Panc1 (cell line): ENCODE measurements at places on chromosomes 5 and 9.

DNA sequence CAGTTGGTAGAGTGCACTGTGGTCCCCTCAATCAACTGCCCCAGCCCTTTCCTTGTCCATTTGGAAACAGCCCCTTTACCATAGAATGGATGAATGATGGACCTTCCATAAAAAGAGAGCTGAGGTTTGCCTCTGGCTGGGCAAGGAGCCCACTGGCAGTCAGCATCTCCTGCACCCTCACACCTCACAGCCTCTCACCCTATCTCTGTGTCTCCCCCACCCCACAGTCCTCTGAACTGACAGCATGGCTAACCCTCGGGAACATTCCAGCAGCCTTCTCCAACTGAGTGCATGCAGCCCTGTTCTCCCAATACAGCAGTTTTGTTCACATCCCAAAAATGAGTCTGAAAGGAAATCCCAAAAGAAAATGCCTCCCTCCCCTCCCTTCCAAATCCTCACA lies 51.7 kb downstream of the RETREG1 start:
- H3K4me3 ChIP-seq, result no peak overlapping the region
- DNase-seq, result no peak
- peaks cover 6% of the 10 kb centered on the region for H3K27me3 ChIP-seq

- H3K4me1 ChIP-seq, result no peaks in the 10 kb centered on the region
- DNase-seq, result no peak
- H3K27me3 ChIP-seq, result no peaks in the 10 kb centered on the region
- no peak overlapping the region for H3K4me3 ChIP-seq
- H3K27ac ChIP-seq, result no peak overlapping the region
Measured at GRCh38 chr9:70933321-70933720, 188.1 kb downstream of the TRPM3 start.

- H3K27ac ChIP-seq, result no peak overlapping the region
- H3K36me3 ChIP-seq, result no peaks in the 10 kb centered on the region
- H3K4me1 ChIP-seq, result no peaks in the 10 kb centered on the region
- no peak for DNase-seq
- H3K4me3 ChIP-seq, result no peak overlapping the region
Measured at GRCh38 chr5:6084376-6084775, 294.0 kb downstream of the MED10 start.

DNA sequence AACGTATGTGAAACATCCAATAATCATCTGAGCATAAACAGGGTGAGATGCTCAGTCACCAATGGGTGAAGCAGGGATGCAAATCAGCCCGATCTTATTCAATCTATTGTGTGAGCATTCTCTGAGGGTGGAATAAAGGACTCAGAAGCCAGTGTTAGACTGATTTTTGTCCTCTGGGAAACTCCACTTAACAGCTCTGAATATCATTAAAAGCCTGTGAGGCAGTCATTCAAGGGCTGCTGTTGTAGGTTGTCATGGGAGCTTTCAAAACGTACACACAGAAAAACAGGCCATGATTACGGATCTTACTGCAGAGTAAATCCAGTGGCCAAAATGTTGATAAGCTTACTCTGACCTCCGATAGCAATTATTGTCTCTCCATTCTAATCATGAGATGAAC lies 266.5 kb upstream of the EFNA5 start:
- H3K36me3 ChIP-seq, result no peaks in the 10 kb centered on the region
- no peak overlapping the region for H3K27ac ChIP-seq
- no peaks in the 10 kb centered on the region for H3K27me3 ChIP-seq
- H3K4me1 ChIP-seq, result no peaks in the 10 kb centered on the region
- H3K4me3 ChIP-seq, result no peak overlapping the region
- DNase-seq, result no peak
